HFF-Myc (cell line): ENCODE measurements at places on chromosomes 16 and 17.
A peak's percentile ranks its signal among the peaks of the same experiment; 100 is the strongest.

DNA sequence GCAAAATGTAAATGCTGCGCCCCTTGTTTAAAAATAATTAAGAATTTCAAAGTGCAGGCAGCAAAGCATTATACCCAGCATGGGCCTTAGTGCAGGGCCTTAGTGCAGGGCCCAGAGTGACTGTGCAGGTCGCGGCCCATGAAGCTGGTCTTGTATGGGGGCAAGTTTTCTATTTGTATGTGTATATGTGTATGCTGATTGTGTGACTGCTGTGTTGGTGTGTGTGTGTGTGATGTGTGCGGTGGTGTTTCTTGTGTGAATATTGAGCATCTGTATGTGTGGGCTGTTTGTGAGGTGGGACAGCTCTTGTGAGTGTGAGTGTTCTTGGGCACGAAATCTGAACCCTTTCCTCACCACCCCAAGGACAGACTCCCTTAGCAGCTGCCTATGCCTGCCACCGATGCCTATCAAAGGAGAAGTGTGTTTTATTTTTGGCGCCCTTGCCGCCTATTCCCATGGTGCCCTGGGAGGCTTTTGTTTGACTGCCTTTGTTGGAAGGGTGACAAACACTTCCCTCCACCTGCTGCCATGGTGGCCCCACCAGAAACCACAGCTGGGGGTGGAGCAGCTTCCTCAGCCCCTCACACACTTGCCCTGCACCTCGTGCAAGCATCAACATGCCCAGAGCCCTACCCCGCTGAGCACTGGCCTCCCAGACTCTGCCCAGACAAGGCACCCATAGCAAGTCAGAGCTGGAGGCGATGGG lies 18.0 kb downstream of the CCR7 start:
- DNase-seq: no peak

DNA sequence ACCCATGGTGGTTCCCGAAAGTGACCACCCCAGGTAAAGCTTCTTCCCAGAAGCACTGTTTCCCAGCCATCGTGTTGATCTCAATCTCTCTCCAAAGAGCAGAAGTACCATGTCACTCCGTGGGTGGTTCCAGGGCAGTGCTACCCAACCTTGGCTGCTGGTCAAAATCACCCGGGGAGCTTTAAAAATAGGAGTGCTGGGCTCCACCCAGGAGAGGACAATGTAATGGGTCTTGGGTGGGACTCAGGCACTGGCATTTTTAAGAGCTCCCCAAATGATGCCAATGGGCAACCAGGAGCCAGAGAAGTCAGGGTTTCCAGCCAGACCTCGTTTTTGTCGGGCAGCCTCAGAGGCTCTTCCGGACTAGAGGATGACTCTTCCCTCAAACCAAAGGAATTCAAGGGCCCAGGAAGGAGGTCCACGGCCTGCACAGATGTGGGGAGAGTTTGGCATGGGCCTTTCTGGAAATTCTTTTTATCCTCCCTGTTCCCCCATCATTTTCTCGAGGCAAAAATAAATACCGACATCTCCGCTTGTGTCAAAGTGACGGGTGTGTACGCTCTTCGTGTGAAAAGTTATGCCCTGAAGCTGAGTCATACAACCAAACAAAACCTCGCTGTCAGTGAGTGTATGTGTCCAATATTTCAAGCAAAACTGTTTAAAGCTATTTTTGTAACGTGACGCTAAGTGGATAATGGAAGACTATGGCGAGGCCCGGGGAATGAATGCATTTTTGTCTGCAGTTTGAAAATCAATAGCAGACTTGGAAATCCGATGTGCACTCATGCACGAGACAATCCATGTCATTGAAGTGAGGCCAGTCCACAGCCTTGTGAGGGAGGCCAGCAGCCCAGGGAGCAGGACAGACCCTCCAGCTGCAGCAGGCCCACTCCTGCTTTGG lies 364.1 kb downstream of the FOXL1 start:
- peak; percentile 33 for DNase-seq

DNA sequence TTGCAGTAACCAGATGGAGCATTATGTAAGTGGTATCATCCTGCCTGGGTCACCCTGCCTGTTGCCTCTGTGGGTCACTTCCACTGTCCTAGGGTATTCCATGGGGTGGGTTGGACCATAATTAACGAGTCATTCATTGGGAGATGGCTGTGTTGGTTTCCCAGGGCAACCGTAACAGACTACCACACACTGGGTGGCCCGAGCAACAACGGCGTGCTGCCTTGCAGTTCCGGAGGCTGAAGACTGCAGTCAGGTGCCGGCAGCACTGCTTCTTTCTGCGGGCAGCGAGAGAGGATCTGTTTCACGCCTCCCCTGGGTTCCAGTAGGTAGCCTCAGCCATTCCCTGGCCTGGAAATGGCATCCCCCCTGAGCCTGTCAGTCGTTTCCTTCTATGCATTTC lies 28.9 kb upstream of the CMIP start:
- no peak for DNase-seq

GRCh38 chr16:27564224-27564623 lies 14.3 kb downstream of the KATNIP start:
- DNase-seq: no peak

DNA sequence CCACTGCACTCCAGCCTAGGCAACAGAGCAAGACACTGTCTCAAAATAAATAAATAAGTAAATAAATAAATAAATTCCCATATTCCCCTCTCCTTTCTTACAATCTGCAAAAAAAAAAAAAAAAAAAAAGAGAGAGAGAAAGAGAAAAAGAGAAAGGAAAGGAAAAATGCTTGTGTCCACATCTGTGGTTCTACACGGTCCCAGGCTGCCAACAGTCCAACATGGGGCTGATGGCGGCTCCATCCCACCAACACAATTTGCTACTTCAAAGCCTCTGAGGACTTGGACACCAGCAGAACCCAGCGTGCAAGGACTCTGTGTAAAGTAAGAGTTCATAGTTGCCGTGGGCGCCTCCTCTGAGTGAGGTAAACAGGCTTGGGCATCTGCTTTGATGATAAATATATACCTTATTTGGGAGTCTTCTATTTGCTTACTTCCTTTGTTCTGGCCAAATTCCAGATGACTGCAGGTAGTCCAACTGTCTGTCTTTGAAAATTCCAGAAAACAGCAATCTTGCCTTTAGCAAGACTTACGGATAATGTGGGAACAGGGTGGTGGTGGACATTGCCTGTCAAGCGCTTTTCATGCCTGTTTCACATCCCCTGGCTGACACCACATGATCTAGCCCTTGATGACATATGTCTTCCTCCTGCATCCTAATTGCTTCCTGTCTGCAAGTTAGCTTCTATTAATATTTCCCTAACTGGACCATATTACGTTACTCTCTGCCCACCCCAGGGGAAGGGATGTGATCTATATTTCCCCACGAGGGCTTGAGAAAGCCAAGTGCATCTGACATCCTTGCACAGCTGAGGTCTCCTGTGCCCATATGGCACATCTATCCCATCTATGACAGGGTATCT lies 10.1 kb downstream of the LITAF start:
- DNase-seq: no peak

DNA sequence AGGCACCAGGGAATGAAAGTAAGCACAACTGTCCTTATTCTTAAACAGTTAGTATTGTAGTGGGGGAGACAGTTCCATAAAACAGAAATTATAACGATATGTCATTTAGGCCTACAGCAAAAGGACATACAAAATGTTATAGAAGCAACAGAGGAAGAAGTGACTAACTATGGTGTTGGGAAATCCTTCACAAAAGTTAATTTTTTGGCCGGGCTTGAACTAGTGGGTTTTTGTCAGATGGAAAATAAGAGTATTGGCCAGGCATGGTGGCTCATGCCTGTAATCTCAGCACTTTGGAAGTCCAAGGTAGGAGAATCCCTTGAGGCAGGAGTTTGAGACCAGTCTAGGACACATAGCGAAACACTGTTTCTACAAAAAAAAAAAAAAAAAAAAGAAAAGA lies 127.8 kb downstream of the SSH2 start:
- DNase-seq: no peak

GRCh38 chr16:89404561-89404960 lies 85.8 kb downstream of the ANKRD11 start:
- DNase-seq: no peak

GRCh38 chr16:12168074-12169000 lies 191.8 kb downstream of the SNX29 start:
- DNase-seq: no peak

DNA sequence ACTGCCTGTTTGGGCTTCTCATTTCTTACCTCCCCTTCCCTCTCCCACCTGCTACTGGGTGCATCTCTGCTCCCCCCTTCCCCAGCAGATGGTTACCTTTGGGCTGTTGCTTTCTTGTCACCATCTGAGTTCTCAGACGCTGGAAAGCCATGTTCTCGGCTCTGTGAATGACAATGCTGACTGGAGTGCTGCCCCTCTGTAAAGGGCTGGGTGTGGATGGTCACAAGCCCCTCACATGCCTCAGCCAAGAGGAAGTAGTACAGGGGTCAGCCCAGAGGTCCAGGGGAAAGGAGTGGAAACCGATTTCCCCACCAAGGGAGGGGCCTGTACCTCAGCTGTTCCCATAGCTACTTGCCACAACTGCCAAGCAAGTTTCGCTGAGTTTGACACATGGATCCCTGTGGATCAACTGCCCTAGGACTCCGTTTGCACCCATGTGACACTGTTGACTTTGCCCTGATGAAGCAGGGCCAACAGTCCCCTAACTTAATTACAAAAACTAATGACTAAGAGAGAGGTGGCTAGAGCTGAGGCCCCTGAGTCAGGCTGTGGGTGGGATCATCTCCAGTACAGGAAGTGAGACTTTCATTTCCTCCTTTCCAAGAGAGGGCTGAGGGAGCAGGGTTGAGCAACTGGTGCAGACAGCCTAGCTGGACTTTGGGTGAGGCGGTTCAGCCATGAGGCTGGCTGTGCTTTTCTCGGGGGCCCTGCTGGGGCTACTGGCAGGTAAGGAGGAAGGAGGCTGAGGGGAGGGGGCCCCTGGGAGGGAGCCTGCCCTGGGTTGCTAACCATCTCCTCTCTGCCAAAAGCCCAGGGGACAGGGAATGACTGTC lies at the start of gene CD68:
Gene CD68, plus strand, starts transcription at position 638 of the 833 bp plus-strand sequence. Its CDS starts 40 bp downstream, at position 678.
- peak; percentile 87 for DNase-seq

DNA sequence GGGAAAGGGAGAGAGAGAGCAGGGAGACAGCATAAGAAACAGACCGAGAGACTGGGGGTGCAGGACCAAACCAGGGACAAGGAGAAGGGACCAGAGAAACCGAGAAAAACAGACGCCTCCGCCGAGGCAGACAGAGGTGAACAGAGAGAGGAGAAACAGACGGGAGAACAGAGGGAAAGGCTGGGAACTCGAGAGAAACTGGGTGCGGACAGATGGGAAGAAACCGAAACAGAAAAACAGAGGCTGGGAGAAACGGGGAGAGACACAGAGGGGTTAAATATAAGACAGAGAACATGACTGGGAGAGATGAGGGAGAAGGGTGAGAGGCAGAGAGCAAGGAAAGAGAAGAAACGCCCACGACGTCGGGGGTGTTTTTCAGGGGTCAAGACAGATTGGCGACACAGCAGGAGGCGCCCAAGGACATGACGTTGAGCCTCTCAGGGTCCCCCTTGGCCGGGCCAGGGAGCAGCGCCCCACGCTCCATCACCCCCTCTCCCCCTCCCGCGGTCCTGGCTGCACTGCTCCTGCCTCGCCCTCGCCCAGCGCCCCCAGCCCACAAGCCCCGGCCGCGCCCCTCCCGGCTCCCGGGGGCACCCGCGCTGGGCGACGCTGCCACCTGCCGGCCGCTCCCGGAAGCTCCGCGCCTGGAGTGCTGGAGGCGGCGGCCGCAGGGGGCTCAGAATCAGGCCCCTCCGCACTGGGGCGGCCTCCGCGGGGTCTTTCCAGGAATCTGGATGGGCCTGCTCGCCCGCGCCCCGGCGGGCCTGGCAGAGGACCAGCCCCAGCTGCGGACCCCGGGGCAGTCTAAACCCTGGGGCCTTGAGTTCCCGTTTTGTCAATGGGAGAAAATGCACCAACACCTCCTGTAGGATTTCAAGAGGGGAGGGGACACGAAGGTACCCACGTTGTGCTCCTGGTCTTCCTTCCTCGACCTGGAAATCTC lies 1.3 kb upstream of the TMEM92 start:
- no peak for DNase-seq

DNA sequence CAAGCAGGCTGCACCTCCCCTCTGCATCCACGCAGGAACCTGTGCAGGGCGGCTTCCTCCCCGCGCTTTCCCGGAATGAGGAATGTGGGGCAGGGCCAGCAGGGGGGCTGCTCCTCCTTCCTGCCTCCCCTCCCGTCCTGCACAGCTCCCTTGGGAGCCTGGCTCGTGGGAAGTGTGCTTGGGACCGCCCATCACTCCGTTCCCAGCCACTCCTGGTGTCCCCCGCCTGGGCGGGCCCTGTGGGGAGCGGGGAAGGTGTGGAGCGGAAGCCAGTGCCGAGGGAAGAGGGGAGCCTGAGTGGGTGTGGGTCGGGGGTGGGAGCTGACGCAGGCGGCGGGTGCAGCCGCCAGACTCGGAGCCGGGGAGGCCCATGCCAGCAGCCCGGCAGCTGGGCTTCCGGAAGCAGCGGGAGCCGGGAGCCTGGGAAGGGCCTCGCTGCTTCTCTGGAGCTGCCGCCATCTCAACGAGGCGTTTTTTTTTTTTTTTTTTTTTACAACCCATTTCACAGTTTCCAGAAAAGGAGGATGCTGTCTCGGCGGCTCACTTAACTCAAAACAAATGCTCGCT lies 24.1 kb downstream of the BAHCC1 start:
- no peak for DNase-seq

- no peak for DNase-seq
These were observed 50.7 kb downstream of the CFDP1 start for GRCh38 chr16:75382611-75383010.

- DNase-seq: no peak
These were observed 484.0 kb upstream of the ERCC4 start for GRCh38 chr16:13435873-13436474.

DNA sequence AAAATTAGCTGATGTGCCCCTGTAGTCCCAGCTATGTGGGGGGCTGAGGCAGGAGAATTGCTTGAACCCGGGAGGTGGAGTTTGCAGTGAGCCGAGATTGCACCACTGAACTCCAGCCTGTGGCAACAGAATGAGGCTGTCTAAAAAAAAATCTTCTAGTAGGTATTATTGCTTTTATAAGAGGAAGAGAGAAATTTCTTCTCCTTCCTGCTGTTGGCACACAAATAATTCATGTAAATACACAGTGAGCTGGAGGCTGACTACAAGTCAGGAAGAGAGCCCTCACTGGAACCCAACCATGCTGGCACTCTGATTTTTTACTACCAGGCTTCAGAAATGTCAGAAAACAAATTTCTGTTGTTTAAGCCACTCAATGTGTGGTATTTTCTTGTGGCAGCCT lies 6.7 kb downstream of the PRDM7 start:
- DNase-seq: no peak

DNA sequence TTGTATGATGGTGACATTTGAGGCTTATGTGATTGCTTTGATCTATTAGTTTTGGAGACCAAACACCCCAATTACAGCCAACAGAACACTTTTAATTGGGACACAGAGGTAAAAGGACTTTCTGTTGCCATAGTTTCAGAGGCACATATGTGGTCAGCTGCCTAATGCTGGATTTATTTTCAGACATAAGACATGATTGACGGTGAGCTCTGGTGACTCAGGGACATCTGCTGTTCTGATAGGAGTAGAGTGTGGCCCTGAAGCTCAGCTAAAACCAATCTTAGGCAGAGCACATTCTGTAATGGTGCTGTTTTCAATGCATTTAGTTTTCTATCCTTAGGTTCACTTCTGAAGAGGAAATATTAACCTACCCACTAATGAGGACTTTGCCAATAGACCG lies 247.1 kb downstream of the UTP18 start:
- no peak for DNase-seq

GRCh38 chr16:69477546-69477945 lies 53.1 kb downstream of the CYB5B start:
- DNase-seq: no peak
